ENCODE measurements at places on chromosomes 4 and X. TPM values are rescaled to one million over a fixed set of nuclear protein-coding genes. Genes with fewer than 3 reads are reported as not detected.

DNA sequence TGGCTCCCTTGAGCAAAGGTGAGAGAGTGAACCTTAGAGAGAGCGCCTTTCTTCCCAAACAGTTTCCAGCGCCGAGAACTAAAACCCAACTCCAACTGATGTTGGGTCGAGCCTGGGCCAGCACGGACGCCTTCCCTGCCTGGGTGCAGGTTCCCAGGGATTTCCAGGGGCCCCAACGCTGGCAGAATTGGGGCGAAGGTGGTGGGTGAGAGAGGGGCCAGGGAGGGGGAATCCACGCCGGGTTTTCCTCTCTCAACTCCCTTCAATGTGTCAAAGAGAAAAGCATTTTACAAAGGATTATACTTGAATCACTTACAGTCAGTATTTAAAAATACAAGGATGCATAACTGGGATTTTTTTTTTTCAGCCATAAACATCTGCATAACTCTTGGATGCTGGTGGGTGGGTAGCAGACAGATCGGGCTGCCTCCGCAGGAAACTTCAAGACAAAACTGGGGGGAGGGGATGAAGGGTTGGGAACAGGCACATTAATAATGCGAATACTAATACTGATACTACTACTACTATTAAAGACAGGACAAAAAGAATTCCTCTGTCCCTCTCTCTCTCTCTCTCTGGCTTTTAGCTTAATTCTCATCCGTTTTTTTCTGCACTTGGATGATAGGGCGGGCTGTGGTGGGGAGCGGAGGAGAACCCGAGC is 1.3 kb upstream of the ARX start:
- peaks cover 10% of the 10 kb centered on the region for H3K4me1 ChIP-seq
- H3K27ac ChIP-seq: no peak overlapping the region
- no peak for DNase-seq

Gene PRDM5
- 14.8 TPM for total RNA-seq

GRCh38 chr4:125266901-125267604 is 47.7 kb upstream of the FAT4 start:
- peaks cover 7% of the 10 kb centered on the region for H3K4me1 ChIP-seq
- H3K27ac ChIP-seq: no peak overlapping the region
- H3K27me3 ChIP-seq: no peaks in the 10 kb centered on the region
- no peak overlapping the region for H3K4me3 ChIP-seq
- H3K36me3 ChIP-seq: no peaks in the 10 kb centered on the region

DNA sequence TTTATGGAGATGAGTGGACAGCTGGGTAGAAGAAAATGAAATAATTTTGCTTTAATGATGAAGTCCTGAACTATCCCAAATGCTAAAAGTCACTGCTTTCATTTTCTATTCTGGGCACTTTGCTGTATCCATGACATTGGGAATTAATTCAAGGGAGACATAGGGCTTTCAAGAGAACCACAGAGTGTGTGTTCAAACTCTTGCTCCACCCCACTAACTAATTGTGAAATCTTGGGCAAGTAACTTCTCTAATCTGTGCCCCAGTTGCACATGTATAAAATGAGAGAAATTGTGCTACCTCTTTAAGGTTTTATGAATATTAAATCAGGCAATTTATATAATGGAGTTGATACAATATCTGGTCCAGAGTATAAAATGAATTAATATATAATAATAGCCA is 1422.0 kb downstream of the ADGRL3 start:
- no peaks in the 10 kb centered on the region for H3K27me3 ChIP-seq
- no peak overlapping the region for H3K4me3 ChIP-seq
- no peaks in the 10 kb centered on the region for H3K36me3 ChIP-seq
- no peak for DNase-seq
- no peak overlapping the region for H3K27ac ChIP-seq

Gene CLCN5
- total RNA-seq: 12.9 TPM

GRCh38 chr4:156553659-156554058 is 417.9 kb downstream of the PDGFC start:
- H3K27me3 ChIP-seq: no peaks in the 10 kb centered on the region
- H3K4me1 ChIP-seq: no peaks in the 10 kb centered on the region
- H3K36me3 ChIP-seq: no peaks in the 10 kb centered on the region
- no peak overlapping the region for H3K4me3 ChIP-seq
- DNase-seq: no peak
